ENCODE measurements at places on chromosomes 7 and 10. TPM values are rescaled to one million over a fixed set of nuclear protein-coding genes. Genes with fewer than 3 reads are reported as not detected.

GRCh38 chr7:156929789-156930539, 19.5 kb upstream of the NOM1 start:
- DNase-seq: no peak

The GPR15LG gene
- total RNA-seq: not detected

GRCh38 chr10:48522011-48522765, 82.7 kb downstream of the ARHGAP22 start:
- peak; percentile 67 for DNase-seq

The HTRA1 gene
- 104 TPM for total RNA-seq

- DNase-seq: no peak
Observed at GRCh38 chr7:33970536-33970935, 65.2 kb downstream of the BMPER start.

DNA sequence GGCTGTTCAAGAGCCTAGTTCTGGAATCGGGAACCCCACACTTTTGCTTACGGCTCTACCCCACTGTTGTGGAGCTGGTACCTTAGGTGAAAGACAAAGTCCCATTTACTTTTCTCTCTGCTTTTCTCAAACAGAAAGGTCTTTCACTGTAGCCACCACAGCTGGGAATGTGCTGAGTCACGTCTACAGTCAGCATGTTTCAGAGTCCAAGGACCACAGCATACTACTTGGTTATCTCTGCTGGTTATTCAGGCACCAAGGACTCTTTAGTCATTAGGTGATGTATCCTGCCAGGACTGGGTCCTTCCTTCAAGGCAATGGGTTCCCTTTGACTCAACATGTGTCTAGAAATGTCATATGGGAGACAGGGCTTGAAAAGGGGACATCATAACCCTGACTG, 266.8 kb upstream of the STEAP1 start:
- DNase-seq: no peak

The ACHE gene
- 2.1 TPM for total RNA-seq

The ZDHHC6 gene
- 18.3 TPM for total RNA-seq

DNA sequence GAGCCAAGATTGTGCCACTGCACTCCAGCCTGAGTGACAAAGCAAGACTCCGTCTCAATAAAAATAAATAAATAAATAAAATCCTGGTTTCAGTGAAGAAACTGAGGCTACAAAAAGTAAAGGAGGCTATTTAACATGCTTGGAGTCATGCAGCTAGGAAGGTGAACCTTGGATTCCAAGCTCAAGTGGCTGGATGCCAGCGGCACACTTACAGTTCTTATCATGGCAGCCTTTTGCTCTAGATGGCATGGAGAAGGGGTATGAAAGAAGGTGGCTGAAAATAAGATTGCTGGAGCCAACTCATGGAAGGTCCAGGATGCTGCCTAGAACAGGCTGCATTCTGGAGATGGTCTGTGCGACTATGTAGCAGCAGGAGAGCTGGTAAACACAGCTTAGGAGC, 170.0 kb downstream of the SLC25A13 start:
- no peak for DNase-seq

The NUTM2E gene
- not detected for total RNA-seq

- no peak for DNase-seq
Observed at GRCh38 chr10:25811052-25811685, 122.9 kb upstream of the MYO3A start.

DNA sequence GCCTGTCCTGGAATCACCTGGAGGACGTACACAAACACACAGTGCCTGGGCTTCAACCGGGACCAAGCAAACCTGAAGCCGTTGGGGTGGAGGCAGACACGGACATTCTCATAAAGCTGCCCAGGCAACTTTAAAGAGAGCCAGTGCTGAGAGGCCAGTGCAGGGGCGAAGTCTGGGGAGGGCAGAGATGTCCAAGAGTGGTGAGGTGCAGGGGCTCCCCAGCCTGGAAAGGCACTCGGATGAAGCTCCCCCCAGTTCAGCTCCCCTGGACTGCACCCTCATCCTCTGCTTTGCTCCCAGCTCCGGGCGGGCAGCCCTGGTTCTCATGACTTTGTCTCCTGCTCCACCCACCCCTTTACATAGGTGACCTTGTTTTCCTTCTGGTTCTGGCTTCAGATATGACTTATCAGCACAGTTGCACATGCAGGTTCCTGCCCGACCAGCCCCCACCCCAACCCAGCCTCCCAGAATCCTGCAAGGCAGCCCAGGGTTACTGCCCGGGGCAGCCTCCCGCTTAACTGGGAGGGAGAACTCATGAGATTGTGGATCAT, 60.8 kb upstream of the EEPD1 start:
- DNase-seq: no peak

- DNase-seq: no peak
Observed at GRCh38 chr10:128030498-128031072, 95.6 kb downstream of the MKI67 start.

- DNase-seq: no peak
Observed at GRCh38 chr10:86440874-86441843, 74.6 kb upstream of the GRID1 start.

DNA sequence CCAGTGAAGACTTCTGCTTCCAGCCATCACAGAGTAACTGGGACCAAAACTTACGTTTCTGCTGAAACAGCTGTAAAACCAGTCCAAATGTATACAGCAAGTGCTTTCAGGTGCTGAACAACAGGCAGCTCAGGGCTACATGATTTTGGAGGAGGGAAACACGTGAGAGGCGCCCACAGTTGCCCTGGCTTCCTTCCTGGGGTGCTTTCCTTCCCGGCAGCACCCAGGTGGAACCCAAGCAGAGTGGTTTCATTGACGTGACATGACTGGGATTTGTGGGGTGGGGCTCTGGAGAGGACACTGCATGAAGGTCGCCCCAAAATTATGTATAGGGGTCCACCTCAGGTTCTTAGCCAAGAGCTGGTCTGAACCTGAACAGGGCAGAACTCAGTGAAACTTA, 34.2 kb downstream of the IL2RA start:
- DNase-seq: peak; percentile 43

The NPSR1 gene
- not detected for total RNA-seq

DNA sequence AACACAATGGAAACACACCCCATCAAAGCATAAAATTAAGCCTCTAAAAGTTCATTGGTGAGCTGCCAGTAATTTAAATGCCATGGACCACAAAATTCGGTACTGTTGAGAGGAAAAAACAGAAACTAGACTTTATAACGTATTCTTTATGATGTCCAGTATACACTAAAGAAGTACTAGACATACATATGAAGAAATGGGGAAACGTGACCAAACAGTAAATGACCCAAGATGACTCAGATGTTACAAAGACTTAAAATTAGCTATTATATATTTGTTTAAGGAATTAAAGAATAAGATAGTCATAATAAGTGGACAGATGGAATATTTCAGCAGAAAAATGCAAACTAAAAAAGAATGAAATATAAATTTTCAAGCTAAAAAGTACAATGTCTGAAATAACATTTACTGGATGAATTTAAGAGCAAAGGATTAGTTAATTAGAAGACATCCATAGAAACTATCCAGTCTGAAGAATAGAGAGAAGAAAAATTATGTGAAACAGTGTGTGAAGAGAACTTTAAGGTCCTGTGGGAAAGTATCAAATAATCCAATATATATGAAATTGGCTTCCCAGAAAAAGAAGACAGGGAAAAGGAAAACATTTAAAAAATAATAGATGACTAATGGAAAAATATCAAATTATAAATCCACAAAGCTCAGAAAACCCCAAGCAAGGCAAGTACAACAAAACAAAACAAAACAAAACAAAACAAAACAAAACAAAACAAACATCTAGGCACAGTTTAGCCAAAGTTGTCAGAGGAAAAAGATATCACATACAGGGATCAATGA, 69.4 kb downstream of the SAMD9 start:
- DNase-seq: no peak

The TFPI2 gene
- total RNA-seq: 1.9 TPM

GRCh38 chr7:134701272-134701671, 54.6 kb downstream of the BPGM start:
- no peak for DNase-seq

DNA sequence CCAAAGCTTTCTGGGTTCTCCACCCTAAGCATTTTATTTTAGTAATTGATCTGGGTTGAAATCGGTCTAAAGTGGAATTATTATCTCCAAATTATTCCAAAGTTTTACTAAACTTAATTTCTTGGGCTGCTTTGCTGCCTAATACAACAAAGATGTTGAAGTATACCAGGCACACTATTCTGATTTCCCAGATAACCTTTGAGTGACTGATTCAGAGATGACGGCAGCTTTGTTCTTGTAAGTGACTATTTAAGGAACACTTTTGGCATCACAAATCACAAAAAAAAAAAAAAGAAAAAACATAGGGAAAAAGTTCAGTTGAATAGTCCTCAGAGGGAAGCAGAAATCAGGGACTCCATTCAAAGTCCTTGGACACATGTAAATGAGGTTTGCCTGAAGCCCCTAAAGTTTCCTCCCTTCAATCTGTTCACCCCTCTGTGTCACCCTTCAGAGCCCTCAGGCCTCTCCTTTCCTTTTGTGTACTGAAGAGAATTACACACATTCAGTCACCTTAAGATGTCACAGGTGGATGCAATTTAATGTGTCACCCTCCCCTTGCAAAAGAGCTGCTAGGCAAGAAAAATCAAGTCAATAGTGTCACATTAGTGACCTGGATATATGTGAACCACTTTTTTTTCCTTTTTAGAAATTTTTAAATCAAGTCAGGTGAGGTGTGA, 81.5 kb downstream of the RTKN2 start:
- DNase-seq: no peak

The RTKN2 gene
- 0.03 TPM for total RNA-seq

GRCh38 chr7:134741907-134742635, 37.4 kb upstream of the CALD1 start:
- DNase-seq: no peak

The XRCC2 gene
- total RNA-seq: 0.24 TPM

The STAG3 gene
- total RNA-seq: 0.43 TPM

DNA sequence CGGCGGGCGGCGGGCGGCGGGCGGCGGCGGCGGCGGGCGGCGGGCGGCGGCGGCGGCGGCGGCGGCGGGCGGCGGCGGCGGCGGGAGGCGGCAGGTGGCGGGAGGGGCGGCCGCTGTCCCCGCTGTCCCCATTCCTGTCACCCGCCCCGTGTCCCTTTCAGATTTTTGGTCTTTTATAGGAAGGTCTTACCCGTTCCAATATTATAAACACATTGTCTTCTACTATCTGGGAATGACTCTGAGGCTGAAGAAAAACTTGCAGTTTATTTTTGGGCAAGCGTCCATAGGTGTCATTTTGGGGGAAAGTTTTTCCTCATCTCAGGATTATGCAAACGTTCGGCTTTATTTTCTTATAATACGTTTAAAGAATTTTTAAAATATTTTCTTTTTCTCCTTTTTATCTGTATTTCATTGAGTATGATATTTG, 578 bp downstream of the ZNF713 start:
- no peak for DNase-seq

- peak; percentile 87 for DNase-seq
Observed at GRCh38 chr10:103696411-103697145, 158.8 kb downstream of the SH3PXD2A start.

The ADCY1 gene
- 2.9 TPM for total RNA-seq

The OR6B1 gene
- not detected for total RNA-seq

The MLXIPL gene
- 0.65 TPM for total RNA-seq

- DNase-seq: no peak
Observed at GRCh38 chr10:58393317-58393716, 8.1 kb downstream of the TFAM start.

The FXYD4 gene
- total RNA-seq: not detected

GRCh38 chr7:142607351-142607750, 141.9 kb upstream of the PRSS1 start:
- DNase-seq: no peak

Measured in cardiac septum (tissue), 1 donor.